GM12892 (cell line): ENCODE measurements at places on chromosomes 5 and 9.
A peak's percentile ranks its signal among the peaks of the same experiment; 100 is the strongest.

- DNase-seq = peak; percentile 66
Measured at GRCh38 chr9:129888293-129889121, 53.2 kb downstream of the USP20 start.

GRCh38 chr9:127505396-127506116 lies 54.2 kb downstream of the LRSAM1 start:
- DNase-seq = peak; percentile 53

DNA sequence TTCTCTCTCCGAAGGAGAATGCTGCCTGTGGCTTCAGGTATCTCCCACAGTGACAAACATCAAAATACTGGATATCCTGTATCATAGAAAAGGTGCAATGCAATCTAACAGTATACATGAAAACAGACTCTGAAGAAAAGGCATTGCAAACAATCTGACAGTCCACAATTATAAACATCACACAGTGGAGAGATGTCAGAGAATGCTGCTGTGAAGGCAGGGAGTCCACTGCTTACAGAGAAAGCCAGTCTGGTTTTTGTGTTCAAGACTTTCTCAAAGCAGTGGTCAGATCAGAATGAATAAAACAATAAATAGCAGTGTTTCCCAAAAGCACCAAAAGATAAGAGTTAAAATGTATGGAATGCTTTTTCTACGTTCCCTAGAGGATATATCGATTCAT lies 28.7 kb downstream of the TTC23L start:
- no peak for DNase-seq

- DNase-seq = no peak
Measured at GRCh38 chr5:1247811-1248210, 22.6 kb downstream of the SLC6A18 start.

DNA sequence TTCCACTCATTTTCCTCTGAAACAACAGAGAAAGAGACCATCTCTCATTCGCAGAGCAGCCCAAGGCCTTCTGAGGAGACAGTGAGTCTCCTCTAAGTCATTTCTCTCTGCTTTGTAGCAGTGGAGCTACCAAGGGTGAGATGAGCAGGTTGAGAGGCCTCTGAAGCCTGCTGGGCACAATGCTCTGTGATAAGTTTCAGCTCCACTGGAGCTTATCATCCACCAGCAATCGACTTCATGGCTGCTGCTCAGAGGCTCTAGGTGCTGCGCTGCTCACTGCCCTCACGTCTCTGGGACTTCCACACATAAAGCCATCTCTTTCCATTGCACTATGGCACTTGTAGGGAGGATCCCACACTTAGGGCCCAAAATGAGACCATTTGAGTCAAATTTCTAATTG lies 96.3 kb downstream of the CMYA5 start:
- DNase-seq = no peak
